ENCODE measurements at places on chromosomes 16 and 17.
A peak's percentile ranks its signal among the peaks of the same experiment; 100 is the strongest.

DNA sequence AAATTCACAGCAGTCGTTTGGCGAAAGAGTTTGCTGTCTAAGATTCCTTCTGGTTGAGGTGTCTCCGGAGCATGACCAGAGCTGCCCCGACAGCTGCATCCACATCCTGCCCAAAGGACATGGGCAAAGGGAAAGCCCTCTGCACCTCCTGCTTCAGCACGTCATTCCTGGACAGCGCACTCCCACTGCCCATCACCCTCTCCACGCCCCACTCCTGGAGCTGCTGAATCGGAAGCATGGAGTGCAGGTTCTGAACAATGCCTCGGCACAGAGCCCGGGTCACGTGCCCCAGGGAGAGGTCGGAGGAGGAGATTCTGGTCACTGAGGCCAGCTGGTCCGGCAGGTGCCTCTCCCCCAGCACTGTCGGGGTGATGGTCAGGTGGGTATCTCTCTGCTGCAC, 1.3 kb upstream of the TRPV1 start:
- no peak for DNase-seq

GRCh38 chr17:66296289-66296725, 6.1 kb upstream of the PRKCA start:
- no peak for DNase-seq

- DNase-seq = no peak
These were observed 87.5 kb upstream of the HLF start for GRCh38 chr17:55177159-55177854.

- DNase-seq = no peak
These were observed 545.2 kb upstream of the CDH11 start for GRCh38 chr16:65667011-65667578.

DNA sequence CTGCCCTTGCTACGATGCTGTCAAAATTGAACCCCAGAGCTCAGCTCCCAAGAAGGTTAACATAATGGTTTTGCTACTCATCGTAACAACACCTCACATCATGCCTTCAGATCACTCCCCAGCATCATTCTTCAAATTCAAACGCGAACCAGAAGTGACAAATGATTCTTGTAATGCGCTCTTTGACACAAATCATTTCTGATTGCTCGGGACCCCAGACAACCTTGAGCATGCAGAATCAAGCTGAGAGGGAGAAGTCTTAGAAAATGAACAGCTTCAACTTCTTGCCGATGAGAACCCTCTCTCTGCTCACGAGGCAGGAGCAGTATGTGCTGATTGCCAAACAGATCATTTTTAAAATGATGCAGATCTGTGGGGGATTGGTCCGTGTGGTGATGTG, 241.0 kb upstream of the ASIC2 start:
- no peak for DNase-seq

DNA sequence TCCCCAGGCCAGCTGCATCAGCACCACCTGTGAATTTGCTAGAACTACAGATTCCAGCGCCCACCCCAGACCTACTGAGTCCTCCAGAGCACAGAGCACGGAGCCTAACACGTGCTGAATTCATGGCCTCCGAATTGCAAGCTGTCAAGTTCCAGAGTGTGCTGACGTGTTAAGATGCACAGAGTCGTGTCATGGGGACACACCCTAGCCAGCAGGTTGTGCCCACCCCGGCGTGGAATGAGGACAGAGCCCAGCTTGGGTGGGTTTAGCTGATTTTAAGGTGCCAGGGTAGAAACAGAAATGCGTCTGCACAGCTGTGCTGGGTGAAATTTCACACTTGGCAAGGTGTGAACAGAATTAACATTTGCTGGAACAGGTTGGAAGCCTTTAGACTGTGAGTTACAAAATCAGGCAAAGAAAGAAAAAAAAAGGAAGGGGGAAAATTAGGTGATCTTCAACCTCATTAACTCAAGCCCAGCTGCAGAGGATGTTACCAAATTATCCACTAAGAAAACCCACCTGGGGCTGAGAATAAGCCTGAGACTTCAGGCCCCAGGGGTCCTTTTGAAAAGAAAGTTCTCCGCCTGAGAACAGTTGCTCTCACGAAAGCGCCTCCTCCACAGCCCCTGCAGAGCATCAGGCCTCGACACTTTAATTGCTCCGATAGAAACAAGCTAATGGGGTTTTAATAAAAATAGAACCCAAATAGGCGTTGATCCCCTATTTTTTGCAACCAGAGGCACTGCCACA, 27.1 kb downstream of the GINS3 start:
- DNase-seq = no peak

GRCh38 chr17:17509601-17510425, 13.6 kb upstream of the RASD1 start:
- DNase-seq = no peak

DNA sequence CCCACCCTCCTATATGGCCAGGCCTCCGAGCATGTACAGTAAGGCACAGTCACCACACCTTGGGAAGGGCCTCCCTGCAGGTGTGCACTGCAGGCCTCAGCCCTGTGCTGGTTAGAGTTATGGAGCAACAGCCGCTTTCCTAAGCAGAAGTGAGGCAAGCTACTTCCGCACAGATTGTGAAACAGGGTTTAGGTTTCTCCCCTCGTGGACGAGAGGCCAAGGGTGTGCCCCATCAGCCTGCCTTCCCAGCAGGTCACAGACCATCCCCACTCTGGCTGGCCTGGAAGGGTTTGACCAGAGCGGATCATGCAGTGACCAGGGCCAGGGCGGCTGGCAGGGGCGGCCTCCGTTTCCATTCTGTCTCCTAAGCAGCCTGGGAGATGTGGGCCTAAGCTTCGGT, 4.7 kb downstream of the MSRB1 start:
- DNase-seq = peak; percentile 63

GRCh38 chr16:85891776-85892166, 7.2 kb upstream of the IRF8 start:
- no peak for DNase-seq

- DNase-seq = no peak
These were observed 267.2 kb downstream of the TMEM114 start for GRCh38 chr16:8323153-8323552.

DNA sequence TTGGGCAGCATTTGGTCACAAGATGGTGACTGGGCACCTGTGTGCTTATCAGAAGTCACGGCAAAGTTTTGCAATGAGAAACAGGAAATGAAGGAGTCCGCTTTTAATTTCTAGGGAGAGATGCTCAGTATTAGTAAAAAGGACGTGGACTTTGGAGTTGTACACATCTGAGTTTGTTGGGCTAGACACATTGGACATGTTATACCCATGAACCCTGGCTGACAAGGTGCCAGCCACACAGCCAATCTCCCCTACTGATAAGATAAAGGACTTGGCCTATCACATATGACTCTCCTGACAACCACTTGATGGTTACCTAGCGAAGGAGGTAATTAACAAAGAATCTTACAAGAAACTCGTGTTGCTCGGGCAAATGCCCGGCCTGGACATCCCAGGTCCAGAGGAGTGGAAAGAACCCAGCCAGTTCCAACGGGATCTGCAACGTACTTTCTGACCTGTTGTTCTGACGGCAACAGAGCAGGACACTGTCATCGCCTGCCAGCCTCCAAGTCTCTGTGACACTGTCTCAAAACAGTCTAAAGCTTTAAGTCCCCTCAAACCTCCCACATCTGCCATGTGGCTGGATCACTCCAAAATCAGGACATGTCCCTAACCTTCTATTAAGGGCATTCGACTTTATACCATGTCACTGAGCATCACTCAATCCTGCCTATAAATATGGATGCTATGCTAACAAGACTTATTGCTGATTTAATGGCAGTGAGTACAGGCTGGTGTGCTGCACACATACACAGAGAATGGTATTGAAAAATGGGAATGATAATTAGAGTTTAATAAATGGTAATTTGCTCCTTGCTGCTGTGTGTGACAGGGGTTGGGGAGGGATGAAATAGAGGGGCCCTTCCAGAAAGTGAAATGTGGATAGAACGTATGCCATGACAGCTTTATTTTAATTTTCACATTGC, 47.6 kb upstream of the LYRM9 start:
- no peak for DNase-seq

DNA sequence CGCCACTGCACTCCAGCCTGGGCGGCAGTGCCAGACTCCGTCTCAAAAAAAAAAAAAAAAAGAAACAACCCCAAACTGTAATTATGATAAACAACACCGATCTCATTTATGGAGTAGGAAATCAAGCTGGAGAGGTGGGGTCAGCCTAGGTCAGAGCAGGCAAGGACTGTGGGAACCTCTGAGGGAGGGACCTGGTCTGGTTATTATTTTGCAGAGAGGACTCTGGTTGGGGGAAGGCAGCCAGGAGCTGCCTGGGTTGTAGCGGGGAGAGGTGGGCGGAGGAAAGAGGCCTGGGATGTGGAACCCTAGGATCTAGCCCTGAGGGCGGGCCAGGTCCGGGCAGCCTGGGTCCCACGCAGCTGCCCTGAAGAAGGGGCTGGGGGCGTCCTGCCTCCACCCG, 10.9 kb upstream of the HS3ST6 start:
- no peak for DNase-seq

GRCh38 chr17:54950116-54950515, 18.3 kb downstream of the COX11 start:
- DNase-seq = no peak

- no peak for DNase-seq
These were observed 111.3 kb downstream of the HS3ST3A1 start for GRCh38 chr17:13490427-13490826.

- no peak for DNase-seq
These were observed 1.8 kb upstream of the NDE1 start for GRCh38 chr16:15648135-15648730.

DNA sequence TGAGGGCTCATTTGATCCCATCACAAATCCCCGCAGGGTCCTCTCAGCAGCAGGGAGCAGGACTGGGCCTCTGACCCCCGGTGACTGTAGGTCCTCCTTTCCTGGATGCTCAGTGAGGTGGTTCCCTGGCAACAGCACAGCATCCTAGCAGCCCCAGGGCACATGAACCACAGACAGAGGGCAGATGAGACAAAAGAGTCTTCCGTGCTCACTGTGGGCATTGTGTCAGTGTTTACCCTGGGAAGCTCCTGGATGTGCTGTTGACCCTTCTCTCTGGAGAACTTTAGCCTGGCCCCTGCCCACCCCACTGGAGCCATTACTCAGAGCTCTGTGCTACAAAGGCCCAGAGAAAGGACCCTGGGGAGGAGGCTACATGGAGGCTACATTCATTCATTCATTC, 21.7 kb upstream of the TMEM220 start:
- no peak for DNase-seq

DNA sequence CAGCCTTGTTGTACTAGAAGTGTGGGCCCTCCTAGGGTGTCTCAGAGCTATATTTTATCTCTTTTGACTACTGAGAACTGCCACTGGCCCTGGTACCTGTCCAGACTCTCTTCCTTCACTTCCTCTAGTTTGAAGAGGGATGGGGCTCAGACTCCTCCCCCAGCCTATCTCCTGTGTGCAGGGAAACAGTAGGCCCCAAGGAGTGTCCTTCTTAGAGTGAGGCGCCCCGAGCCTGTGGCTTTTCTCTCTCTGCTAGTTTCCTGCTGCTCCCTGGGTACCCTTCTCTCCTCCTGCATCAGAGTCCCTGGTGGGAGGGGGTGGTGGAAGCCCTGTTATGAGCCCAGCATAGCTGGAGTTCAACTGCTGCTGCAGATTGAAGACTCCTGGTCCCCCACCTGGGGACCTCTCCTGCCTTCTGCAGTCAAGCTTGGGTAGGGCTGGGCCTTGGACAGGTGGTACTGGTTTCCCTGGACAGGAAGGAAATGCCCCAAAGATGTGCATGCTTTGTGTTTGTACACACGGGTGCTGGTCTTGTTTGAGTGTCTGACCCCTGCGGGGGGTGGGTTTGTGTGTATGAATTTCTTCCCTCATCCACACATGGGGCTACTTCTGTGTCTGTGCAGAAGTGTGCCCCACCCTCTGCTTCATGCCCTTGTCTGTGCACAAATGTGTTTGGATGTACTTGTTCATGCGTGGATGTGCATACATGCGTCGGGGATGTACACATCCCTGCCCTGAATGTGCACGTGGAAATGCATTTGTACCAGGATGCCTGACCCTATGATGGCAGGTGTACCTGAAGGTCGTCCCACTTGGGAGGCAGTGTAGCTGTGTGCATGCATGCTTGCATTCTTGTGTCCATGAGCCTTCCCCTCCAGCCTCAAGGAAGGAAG, 6.9 kb downstream of the RARA start:
- no peak for DNase-seq
